Fibroblast of skin of right biceps (primary cell): ENCODE measurements at places on chromosomes 13 and 19.

DNA sequence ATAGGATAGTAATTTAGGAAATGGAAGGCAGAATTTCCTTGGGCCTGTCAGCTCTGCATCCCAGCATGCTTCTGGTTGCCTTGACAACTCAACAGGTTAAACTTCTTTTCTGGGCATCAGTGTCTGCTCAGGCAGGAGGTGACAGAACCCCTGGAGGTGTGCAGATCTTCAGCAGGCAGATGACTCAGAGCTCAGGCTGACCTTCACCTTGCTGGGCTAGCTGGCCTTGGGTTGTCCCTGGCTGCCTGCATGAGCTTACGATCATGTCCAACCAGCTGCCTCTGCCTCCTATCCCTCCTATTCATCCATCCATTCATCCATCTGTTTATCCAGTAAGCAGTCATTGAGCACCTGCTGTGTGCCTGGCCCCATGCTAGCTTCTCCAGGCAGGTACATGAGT, 81.2 kb upstream of the KCTD15 start:
- no peak for DNase-seq

- no peak for DNase-seq
These were observed 6.9 kb downstream of the S1PR5 start for GRCh38 chr19:10510301-10510802.

GRCh38 chr19:41689993-41690800, 2.1 kb upstream of the CEACAM7 start:
- DNase-seq = no peak

DNA sequence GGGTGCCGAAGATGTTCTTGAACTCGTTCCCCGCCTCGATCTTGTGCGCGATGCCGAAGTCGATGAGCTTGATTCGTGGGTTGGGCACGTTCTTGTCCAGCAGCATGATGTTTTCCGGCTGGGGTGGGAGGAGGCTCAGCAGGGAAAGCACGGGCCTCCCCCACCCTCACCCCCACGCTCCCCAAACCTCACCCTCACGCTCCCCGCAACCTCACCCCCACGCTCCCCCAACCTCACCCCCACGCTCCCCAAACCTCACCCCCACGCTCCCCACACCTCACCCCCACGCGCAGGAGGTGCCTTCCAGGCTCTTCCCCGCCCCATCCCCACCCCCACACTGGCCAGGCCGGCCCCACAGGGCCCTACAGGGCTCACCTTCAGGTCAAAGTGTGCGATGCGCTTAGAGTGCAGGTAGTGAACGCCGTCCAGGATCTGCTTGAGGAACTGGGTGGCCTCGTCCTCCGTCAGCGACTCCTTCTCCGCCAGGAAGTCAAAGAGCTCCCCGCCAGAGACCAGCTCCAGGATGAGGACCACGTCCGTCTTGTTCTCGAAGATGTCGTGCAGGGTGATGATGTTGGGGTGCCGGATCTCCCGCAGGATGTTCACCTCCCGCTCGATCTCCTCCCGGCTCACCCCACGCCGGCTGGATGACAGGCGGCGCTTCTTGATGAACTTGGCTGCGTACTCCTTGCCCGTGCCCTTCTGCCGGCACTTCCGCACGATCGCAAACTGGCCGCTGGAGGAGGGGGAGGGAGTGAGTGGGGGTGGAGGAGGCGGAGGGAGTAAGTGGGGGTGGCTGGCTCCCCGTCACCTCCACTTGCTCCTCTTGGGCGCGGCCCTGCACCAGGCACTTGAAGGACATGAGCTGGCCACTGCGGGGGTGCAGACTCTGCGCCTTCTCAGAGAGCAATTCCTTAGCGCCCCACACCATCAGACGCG, 6.4 kb downstream of the DAPK3 start:
- no peak for DNase-seq

DNA sequence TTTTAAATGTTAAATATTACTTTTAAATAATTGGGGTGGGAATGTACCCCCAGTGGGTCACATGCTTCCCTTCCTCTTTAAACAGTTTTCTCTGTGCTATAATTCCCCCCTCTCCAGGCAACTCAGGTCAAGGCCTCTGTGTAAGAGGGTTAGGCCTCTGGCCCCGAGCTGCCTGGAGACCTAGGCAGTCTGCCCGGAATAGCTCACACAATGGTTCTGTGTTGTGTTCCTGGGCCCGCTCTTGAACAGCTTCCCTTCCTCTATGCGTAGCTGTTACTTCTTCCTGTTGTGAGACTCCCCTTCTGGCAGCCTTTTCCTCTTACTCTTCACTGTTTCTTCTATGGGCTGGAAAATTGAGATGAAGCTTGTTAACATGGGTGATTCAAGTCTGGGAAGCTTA, 14.8 kb upstream of the ZNF492 start:
- no peak for DNase-seq

DNA sequence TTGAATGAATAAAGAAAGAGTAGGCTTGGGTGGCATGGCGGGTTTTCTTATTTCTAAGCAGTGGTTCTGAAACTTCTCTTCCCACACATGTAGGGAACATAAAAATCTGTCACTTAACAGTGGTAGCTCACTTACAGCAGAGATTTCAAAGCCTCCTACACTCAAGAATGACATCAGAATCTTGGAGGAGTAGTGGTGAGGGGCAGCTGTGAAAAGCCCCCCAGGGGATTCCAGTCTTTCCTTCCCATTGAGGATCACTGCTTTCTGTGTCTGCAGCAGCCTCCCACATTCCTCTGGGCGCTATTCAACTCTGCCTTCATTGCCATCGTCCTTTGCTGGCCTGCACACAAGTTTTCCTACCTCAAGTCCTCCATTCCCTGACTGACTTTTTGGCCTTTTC, 8.6 kb upstream of the NEK5 start:
- no peak for DNase-seq

GRCh38 chr13:46166224-46166584, 15.8 kb downstream of the LCP1 start:
- no peak for DNase-seq

- no peak for DNase-seq
These were observed 23.0 kb downstream of the FAM216B start for GRCh38 chr13:42804244-42804874.

DNA sequence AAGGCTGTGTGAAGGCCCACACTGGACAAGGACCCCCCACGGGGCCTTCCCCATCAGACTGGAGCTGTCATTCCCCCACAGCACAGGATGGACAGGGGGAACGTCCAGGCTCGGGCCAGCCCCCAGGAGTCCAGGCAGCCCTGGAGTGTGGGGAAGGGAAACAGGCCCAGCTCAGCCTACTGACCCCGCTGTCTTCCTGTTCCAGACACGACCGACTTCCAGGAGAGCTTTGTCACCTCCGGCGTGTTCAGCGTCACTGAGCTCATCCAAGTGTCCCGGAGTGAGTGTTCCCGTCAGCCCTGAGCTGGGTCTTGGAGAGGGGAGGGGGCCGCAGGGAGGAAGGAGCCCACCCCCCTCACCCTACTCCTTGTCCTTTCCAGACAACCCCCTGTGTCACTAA, 47.0 kb downstream of the SMIM24 start:
- DNase-seq = no peak

DNA sequence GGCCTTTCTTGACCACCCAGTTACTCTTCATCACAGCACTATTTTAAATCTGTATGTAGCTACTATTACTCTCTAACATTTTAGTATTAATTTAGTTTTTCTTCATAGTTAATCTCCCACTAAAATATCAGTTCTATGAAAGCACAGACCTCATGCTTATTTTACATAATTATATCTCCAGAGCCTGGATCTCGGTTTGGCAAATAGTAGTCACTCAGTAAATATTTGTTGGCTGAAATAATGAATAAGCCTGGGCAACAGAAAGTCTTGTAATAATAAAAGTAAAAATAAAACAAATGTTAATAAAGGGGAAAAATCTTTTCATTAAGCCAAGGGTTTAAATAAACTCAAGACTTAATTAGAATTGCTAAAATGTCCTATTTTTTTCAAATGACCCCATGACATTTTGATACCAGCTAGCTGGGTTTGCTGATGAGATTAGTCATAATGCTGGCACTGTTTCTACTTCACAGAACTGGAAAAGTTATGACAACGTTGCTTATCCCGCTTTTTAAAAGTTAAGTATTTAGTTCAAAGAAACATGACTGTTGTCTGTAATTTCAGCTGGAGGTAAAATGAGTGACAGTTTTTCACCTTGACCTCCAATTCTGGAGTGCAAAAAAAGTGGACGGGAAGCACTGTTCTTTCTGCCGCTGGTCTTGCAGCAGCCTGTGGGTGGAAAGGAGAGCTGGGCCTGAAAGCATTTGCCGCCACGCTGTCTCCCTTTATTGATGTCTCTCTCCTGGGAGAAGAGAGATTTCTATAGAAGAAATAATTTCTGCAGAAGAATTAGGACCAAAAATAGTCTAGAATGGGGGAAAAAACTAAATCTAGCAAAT, 85.2 kb upstream of the SPATA13 start:
- DNase-seq = no peak

DNA sequence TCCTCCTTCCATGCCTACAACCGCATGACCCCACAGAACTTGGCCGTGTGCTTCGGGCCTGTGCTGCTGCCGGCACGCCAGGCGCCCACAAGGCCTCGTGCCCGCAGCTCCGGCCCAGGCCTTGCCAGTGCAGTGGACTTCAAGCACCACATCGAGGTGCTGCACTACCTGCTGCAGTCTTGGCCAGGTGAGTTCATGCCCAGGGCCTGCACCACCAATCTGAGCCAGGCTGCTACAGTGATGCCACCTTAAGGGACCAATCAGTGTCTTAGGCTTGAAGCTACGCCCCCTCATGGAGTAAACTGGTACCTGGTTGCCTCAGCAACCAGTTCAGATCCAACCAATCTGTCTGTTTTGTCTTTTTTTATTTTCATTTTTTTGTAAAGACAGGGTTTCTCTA, 5.2 kb downstream of the SYDE1 start:
- DNase-seq = no peak

- DNase-seq = no peak
These were observed 77.3 kb downstream of the SLC6A16 start for GRCh38 chr19:49247676-49248075.

DNA sequence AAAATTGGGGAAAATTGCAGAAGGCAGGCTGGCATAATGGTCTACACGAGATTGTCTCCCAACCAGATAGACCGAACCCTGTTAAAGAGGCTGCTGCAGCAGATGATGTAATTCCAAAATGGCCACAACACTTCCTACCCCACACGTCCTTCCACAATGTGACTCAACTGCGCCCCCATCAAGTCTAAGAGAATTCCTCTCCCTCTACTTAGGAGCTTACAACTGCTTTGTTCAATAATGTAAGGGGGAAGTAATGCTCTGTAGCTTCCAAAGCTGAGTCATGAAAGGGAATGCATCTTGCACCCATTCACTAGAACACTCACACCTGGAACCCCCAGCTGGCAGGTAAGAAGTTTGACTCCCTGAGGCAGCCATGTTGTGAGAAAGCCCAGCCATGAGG, 117.8 kb upstream of the IRS2 start:
- DNase-seq = peak; percentile 35

DNA sequence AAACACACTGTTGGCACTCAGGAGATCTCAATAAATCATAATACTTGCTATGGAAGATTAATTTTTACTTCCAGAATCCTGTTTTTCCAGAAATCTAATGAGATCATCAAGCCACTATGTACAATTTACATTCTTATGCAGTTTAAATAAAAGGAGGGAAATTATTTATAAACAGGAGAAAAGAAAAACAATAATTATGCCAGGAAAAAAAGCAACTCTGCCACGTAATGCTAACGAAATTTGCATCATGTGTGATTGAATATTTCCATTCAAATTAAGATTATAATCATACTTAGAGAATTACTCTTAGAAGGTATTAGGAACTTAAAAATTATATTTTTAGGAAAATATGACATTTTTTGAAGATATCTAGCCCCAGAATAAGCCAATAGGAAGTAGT, 13.0 kb downstream of the FAM124A start:
- no peak for DNase-seq

- DNase-seq = no peak
These were observed 3.0 kb downstream of the LGALS4 start for GRCh38 chr19:38809592-38810252.

DNA sequence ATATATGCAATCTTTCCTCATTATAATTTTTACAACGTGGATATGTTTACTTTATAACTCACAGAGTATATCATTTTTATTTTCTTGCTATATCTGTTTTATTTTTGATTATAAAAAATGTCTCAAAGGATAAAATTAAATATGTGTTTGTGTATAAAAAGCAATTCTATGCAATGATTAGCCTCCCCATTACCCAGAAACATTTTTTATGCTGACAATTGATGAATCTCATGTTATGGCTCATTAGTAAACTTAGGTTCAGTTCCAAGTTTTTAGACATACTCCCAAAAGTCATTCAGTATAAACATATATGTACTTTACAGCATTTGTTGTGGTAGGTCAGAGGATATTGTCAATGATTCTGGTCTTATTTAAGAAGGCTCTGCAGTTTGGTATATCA, 540.1 kb upstream of the SPRY2 start:
- DNase-seq = no peak
